ENCODE measurements at places on chromosomes 12 and 14.

- no peak for DNase-seq
Measured at GRCh38 chr12:121921066-121921465, 2.7 kb downstream of the CFAP251 start.

DNA sequence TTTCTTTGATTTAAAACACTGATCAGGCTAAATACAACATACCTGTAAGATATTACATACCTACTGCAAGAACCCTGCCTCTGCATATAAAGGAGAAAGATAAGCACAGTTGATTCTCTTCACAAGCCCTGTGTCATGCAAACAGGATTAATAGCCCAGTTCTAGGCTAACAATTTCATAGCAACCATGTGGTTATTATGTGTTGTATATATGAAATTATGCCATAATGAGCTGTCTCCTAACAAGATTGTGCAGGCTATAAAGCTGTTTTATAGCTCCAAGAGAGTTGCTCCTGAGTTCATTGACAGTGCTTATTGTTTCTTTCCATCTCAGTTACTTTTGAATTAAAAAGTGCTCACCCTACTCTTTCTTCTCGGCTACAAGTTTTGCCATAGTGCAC, 609.3 kb downstream of the DIO2 start:
- no peak for DNase-seq

DNA sequence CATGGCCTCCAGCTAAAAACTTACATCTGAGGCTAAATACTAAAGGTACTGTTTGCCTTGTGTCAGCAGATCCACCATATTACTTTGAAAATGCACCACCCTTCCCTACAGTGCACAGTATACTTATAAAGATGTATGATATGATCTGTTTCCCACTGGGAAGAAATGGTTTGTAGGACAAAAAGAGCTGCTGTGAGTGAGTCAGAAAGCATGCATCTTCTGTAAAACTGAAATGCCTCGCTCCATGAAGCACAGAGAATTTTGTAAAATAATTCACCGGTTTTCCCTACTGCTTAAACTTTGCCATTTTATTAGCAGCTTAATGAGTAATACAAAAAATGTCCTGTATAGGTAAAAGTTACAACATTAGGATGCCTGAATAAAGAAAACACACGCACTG, 68.8 kb downstream of the MDGA2 start:
- DNase-seq: no peak

DNA sequence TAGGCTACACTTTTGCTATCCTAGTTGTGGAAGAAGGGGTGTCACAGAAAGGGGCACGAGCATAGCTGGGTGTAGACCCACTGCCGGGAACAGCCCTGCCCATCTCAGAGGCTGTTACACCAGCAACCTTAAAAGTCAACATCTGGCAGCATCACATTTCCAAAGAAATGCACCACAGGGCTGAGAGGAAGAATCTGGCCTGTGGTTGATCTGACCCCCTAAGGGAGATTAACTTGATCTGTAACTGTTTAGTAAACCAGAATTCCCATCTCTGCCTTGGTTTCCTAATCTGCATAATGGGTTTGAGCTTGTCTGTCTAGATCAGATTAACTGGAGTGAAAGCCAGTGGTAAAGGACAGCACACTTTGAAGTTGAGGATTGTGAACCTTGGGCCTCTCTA, 1.3 kb downstream of the LRP1-AS start:
- no peak for DNase-seq

DNA sequence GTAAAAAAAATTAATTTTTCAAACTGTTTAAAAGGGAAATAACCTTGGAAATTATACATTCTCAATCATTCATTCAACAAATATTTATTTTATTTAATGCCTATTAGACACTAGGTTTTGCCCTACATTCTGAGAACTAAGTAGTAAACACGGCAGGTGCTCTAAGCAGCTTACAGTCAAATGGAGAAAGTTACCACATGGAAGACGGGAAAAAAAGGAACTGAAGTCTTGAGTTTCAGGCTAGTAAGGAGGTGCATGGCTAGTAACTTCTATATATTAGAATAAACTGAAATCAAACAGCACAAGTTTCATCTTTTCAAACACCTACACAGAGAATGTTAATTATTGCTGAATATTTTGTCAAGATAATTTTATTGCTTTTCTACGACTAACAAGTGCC, 52.9 kb downstream of the C12orf42 start:
- DNase-seq: no peak

- no peak for DNase-seq
Measured at GRCh38 chr14:54047645-54048308, 91.2 kb upstream of the BMP4 start.

DNA sequence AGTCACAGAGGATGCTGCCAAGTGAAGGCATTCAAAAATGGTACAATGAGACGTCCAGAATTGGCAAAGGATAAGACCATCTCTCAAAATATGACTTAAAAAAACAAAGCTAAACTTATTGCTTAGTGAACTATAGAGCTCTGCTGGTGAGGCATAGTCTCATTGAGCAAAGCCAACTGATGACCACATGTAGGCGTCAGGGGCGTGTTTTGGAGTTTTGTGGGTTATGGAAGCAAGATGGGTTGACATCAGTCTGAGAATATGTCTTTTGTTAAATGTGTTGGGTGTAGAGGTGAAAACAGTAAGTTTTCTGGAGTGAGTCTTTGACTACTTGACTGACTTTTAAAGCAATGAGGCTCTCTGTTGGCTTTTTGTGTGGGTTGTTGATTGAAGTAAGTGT, 47.2 kb downstream of the ATL1 start:
- no peak for DNase-seq

DNA sequence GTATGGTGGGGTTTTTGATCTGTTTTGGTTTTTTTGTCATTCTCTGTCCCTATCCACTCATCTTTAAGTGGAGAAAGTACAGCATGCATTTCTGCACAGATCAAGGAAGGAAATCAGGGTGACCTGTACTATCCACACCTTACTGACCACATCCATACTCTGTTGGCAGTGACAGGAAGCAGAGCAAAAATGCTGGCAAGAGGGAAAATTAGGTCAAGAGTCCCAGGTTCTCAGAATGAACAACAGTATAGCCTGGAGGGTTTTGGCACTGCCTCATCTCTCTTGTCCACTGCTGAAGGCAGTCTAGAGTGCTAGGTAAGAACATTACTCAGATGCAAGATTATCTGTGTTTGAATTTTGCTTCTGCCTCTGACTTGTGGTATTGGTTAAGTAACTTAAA, 70.7 kb downstream of the TAOK3 start:
- DNase-seq: no peak
